ENCODE measurements at places on chromosomes 16 and 17.

GRCh38 chr17:35969558-35970380 is 11.5 kb downstream of the CCL16 start:
- peak; percentile 44 for DNase-seq

DNA sequence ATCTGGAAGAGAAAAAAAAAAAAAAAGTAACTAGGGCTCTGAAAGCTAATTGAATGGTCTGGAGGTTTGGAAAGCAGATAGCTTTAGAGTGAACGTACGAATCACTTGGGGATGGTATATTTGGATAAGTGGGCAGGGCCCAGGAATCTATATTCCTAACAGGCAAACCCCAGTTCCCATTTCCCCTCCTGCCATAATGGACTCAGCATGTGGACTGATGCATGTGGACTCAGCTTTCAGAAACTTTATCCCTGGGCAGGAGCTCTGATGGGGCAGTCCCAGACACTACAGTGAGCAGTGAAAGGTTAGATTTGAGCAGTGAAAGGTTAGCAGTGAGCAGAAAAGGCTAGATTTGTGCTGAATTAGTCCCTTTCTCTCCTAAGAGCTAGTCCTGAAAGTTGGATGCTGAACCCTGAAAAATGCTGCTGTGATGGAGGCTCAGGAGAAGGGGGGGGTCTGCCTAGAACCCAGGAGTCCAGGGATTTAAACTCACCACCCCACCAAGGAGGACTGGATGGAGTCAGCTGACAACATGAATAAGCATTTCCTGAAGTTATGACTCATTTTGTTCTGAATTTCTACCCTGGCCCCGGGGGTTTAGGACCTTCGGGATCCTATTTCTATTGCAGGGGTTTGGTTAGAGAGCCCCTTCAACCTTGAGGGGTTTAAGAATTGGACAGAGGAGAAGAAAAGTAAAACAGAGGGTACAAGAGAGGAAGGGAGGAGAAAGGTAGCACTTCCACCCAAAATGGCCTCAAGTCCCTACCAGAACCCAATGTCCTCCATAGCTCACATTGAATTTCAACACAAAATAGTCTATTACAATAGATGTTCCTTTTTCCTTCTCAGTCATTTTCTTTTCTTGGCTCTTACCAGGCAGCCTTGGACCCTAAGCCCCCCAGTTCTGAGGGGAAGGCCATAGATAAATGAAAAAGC is 10.3 kb upstream of the FZD2 start:
- peak; percentile 80 for DNase-seq

- no peak for DNase-seq
Measured at GRCh38 chr16:86528061-86528929, 18.0 kb downstream of the FOXF1 start.

DNA sequence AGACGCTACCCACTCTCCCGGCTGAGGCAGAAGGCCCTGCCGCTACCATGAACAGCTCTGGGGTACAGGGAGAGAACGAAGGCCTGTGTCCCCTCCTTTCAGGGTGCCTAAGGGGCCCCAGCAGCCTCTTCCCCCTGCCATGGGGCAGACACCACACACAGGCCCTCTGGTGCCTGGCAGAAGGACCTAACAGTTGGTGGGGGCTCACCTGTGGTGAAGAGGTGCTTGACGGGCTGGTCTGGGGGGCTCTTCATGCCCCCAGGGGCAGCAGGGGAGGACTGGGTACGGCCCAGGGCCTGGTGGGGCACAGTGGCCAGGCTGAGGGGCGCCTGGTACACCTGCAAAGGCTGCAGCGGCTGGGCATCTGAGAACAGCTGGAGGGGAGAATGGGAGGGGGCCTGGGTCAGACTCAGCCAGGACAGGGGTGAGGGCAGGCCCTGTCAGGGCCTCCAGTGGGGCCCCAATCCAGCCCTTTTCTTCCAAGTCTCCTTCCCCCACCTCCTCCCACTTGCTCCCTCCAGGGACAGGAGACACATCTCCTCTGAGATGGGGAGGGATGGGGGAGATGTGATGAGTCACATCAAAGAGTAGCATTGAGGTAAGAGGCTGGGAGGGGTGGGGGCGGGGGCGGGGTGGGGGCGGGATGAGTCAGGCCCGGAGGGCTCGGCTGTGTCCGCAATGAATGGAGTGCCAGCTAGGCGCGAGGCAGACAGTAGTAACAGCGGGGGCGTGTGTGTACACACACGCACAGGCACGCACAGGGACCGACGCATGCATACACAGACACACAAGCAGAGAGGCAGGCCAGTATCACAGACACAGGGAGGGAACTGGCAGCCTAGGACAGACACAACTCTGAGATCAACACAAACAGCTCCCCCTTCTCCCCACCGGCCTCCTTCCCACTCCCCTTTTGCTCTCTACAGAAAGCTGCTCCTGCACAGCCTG is 16.1 kb downstream of the G6PC3 start:
- DNase-seq = peak; percentile 81

- peak; percentile 65 for DNase-seq
Measured at GRCh38 chr16:15494236-15494635, 59.8 kb downstream of the BMERB1 start.

- DNase-seq = peak; percentile 23
Measured at GRCh38 chr16:53829186-53829747, 125.3 kb downstream of the FTO start.

DNA sequence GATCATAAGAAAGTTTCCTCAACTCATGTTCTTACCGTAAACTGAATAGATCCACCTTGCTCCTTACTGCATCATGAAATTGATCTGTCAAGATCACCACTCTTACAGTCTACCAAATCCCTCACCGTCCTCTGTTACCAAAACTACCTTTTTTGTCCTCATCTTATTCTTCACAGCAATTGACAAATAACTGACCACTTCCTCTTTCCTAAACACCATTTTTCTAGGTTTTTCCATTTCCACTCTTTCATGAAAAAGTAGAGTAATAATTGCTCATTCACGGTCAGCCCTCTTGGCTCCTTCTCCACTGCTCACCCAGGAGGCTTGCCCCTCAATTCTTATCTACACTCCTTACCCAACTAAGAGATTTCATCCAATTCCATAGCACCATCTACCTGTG is 44.9 kb downstream of the ABCA5 start:
- DNase-seq = no peak

- no peak for DNase-seq
Measured at GRCh38 chr17:40608061-40608581, 39.5 kb downstream of the SMARCE1 start.

DNA sequence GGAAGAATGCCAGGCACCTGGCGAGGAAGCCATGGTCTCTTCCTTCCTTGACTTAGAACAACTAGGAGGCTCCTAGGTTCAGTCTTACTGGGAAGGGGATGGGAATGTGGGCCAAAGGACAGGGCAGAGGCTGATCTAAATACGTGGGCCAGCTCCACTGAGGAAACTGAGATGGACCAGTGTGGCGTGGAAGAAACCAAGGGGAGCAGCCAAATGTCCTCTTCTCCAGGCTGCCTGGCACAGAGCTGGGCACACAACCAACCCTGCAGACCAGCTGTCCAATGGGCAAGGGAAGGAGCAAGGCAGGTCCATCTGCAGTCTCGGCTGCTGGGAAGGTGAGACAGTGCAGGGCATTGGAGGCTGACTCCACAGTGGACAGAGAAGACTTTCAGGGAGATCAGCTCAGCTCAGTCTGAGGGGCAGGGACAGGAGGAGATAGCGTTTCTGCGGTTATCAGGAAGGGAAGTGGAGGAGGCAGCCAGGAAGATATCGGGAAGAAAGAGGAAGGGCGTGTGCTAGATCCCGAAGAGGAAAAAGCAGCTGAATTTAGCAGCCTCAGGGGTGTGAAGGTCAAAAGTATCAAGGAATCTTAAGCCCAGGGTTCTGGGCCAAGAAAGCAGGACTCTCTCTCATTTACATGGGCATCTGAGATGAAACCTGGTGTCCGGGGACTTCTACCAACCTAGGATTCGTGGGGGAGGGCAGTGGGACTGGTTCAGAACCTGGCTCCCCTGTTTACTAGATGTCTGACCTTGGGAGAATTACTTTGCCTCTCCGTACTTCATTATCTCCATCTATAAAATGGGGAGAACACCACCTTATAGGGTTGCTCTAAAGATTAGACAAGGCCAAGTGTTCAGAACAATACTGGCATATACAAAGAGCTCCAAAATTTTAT is 1.8 kb downstream of the KIFC3 start:
- peak; percentile 4 for DNase-seq

DNA sequence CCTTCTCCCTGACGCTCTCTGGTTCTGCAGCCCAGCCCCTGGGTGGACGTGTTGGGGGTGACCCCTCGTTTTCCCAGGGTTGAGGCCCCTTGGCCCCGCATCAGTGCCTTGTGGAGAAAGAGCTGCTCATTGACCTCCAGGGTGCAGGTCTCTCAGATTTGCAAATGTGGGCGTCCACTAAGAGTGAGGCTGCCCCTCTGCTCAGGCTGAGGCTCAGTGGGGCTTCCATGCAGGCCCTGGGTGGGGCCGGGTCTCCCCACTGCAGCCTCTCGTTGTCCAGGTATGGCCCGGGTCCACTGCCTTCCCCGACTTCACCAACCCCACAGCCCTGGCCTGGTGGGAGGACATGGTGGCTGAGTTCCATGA is 9.0 kb downstream of the GAA start:
- no peak for DNase-seq

DNA sequence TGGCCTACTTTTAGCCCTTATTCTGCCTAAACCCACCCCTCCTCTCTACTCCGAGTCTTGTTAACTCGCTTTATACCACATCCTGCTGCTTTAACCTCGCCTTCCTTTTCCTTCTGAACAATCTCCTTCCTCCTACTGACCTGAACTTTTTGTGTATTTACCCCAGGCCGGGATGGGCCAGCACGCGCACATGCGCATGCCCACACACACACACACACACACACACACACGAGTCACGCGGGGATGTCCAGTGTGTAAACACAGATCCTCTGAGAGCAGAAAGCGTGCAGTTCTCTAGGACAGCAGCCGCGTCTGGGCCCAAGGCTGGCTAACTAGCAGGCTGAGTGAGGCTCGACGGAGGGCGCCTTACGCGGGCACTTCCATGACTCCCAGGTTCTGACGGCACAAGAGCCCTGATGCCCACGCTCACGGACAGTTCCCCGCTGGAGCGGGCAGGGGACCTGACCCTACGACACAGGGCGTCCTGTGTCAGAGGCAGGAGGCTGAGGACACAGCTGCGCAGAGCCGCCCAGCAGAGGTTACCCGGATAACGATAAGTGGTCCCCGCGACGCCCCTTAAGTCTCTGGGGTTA is 610 bp downstream of the PIK3R5 start:
- DNase-seq = no peak

DNA sequence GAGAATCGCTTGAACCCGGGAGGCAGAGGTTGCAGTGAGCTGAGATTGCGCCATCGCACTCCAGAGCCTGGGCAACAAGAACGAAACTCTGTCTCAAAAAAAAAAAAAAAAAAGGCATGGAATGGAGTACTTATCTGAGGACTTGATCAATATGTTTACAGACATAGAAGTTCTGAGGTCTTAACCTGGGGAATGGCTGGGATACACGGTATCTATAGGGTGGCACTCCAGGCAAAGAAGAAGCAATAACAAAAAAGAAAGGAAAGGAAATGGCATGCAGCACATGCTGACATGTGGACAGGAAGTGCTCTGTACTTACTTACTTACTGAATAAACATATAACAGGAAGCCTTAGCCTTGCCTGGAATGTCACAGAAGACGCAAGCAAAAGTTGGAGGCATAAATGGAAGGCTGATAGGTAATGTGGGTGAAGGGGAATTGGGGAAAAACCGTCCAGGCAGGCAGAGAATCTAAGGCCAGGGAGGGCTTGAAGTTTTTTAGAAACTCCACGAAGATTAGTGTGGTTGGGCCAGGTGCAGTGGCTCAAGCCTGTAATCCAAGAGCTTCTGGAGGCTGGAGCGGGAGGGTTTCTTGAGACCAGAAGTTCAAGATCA is 10.1 kb upstream of the SPOP start:
- DNase-seq = peak; percentile 57

GRCh38 chr16:2482249-2482648 is 7.3 kb downstream of the TBC1D24 start:
- DNase-seq = no peak

DNA sequence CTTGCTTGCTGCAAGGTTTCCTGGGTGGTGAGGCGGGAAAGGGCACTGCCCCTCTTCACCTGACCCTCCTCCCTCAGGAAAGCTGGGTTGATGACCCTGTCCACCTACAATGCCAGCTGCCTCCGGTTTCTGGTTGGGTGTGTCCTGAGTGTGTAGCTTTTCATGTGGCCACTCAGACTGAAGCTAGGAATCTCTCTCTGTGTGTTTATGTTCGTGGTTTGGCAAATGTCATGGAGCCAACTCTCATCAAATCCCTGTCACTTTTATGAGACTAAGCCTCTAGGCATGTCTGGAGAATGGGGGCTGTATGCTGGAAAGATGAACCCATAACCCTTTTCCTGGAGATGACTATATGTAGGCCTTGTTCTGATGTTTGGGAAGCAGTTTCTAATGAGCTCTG is 17.1 kb downstream of the PLEKHG4 start:
- DNase-seq = peak; percentile 28

DNA sequence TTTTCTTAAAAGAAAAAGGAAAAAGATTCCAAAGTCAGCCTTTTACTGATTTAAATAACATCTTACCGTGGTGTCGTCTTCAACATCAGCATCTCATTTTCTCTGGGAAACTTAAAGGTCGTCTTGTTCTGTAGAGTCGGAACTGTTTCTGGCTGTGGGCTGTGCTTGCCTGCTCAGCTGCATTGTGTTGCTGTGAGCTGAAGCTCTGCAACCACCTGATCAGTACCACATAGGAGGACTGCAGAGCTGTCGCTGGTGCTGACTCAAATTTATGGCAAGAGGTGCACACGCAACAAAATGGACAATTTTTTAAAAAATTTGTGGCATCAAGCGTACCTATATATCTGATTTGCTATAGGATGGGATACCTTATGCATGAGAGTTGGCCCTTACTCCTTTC is at the start of gene OMG:
OMG (minus strand) TSS at position 150 of the 400 bp plus-strand sequence. CDS start 908 bp downstream, outside the sequence.
- DNase-seq = no peak

All from HCEC 1CT (cell line).